ENCODE measurements at places on chromosomes 2 and 18.

- DNase-seq: no peak
Observed at GRCh38 chr2:175253871-175254270, 72.4 kb upstream of the ATP5MC3 start.

DNA sequence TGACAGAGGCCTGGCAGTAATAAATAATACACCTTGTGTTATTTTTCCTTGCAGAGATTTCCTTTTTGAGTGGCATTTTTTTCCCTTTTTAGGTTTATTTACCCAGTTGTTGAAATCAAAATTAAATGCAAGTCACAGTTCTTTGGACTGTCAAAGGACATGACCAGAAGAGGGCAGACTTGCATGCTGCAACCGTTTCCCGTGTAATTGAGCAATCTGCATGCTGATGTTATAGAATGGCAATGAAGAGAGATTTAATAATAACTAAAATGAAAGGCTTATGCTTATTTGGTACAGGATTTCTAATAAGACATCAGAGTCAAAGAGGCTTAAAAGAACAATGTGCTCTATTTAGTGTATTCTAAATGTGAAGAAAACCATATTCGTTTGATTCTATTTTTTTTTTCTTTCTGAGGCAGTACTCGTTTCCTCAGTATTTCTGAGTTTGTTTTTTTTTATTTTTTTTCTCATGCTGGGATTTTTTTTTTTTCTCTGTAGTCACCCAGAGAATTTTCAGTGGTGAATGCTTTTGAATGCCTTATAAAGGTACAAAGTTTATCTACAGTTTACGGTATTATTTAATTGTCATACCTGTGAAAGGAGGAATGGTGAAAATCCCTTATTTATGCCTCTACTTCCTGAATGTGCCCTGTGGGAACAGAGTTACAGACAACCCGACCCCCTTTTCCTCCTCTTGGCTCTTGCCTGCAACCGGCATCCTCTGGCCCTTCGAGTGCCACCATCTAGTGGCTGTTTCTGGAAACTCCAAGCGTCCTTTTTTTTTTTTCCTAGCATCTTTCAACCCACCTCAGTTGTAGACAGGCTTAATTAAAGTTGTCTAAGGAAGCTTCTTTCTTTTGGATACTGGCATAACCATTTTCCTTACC, 368.5 kb downstream of the LRRTM1 start:
- no peak for DNase-seq

DNA sequence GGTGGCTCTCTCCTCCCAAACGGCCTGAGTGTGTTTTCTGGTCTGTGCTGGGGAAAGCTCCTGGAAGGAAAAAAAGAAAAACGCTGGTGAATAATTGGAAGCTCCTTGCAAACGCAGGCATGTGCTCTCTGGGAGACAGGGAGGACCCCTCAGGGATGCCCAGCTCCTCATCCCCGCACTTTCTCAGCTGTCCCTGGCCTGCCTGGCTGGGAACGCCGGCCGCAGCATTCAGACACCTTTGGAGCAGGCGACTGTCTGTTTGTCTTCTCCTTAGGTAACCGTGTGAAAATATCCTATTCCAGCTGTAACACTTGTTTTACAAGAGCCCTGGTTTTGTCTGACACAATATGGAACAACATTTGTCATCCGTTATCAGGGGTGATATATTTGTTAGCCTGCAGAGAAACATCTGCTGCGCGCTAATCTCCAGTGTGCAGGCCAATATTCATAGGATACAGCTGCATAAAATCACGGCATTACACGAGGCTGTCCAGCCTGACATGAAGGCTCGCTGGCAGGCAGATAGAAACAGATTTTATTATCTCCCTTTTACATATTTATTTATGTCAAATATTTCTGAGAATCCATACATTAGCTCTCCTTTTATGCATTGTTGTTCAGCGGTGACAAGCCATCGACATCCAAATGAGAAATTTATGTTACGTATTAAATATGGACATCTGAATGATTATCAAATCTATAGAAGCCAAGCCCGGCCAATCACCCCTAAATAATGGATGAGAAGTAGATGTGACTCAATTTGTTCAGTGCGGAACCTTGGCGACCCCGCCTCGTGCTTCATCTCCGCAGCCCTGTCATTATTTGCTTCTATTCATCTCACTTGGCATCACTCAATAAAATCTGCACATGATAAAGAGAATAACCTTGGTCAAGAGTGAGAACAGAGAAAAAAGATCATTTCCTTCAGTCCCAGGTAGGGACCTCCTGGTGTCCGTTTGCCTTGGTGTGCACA, 675.1 kb upstream of the SALL3 start:
- no peak for DNase-seq

DNA sequence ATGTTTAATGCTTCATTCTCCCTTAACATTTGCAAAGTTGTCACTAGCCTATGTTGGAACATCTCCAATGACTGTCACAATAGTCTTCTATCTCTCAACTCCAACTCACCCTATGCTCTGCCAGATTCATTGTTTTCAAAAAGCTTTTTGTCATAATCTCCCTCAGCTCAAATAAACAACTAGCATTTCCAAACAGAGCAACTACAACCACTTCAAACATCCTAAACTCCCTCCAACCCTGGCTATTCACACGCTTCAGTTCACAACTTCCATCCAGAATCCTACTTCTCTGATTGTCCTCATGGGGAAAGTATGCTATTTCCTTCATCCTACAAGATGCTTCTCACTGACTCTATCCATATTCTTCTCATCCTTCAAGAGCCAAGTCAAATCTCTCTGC, 139.2 kb upstream of the VRK2 start:
- no peak for DNase-seq

DNA sequence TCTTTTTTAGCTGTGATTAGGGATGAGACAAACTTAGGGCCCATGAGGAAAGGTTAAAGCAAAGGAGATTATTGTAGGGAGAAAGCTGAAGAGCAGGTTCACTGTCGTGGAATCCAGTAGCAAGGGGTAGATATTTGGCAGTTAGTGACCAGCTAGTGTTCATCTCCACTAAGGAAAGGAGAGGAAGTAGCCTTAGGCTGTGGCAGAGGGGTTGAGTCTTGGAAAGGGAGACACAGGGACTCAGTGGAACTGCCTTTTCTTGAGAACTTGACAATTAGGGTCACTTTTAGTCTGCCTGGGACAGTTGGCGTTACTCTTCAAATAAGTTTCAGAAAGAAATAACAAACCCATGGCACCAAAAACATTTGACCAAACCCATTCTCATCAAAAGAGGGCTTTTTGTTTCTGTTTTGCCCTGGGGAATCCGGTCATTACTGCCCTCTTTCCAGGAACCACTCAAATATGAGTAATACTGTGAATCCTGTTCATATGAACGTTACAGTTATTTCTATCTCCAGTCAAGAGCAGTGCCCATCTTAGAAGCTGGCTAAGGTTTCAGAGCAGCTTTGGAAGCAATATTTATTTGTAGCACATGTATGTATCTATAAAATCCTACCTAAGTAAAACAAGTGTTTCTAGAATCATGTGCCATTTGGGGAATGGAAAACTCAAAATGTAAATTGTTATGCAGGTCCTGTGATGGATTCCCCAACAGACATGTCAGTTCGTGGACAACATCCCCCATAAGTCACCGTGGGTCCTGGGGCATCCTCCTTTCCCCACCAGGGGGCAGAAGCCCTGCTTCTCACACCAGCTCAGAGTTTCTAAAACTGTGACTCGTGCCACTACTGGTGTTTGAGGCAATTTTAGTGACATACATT, 77.3 kb upstream of the PHLPP1 start:
- DNase-seq: peak; percentile 52

- no peak for DNase-seq
Observed at GRCh38 chr2:63723709-63724108, 118.0 kb upstream of the UGP2 start.

GRCh38 chr18:75307530-75307929, 96.9 kb downstream of the TSHZ1 start:
- DNase-seq: no peak
